Activated CD4-positive, alpha-beta T cell treated with anti-CD3 and anti-CD28 coated beads, Interleukin-2, amount 50 U/mL, for 1 hour (primary cell): ENCODE measurements at places on chromosomes 2 and 18.

DNA sequence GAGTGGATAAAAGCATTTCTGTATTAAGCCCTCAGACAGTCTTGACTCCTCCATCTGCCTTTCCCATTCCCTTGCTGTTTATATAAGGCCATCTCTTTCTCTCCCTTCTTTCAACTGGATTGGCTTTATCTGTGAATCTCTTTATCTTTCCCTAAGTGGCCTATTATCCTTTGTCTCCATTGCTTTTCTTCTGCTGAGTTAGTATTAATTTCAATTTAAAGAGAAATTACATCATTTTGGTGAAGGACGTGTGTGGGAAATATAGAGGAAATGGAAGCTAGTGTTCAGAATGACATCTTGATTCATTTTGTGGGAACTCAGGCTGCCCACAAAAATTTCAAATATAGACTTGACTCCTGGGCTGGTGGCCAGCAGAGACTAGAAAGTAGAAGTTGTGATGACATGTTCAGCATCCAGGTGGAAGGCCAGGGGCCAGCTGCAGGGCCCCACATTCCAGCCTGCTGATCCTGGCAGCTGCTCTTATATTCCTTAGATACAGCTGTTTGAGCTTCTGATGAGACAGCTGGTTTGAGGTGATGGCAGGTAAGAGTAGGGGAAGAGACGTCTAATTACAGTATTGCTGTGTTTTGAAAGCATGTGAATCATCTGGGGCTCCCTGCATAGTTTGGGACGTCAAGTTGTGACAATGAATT, 52.3 kb downstream of the DIS3L2 start:
- DNase-seq = no peak

DNA sequence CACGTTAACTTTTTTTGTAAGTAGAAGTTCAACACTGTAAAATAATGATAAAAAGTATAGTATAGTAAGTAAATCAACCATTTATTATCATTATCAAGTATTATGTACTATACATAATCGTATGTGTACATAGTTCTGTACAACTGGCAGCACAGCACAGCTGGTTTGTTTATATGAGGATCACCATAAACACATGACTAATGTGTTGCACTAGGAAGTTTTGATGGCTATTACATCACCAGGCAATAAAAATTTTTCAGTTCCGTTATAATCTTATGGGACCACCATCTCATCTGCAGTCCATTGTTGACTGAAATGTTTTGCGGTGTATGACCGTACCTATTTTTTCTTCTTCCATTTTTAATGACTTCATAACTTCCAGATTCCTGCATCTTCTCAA, 39.2 kb upstream of the ZNF385B start:
- DNase-seq = no peak

GRCh38 chr2:30666266-30666874, 140.9 kb downstream of the CAPN13 start:
- no peak for DNase-seq

DNA sequence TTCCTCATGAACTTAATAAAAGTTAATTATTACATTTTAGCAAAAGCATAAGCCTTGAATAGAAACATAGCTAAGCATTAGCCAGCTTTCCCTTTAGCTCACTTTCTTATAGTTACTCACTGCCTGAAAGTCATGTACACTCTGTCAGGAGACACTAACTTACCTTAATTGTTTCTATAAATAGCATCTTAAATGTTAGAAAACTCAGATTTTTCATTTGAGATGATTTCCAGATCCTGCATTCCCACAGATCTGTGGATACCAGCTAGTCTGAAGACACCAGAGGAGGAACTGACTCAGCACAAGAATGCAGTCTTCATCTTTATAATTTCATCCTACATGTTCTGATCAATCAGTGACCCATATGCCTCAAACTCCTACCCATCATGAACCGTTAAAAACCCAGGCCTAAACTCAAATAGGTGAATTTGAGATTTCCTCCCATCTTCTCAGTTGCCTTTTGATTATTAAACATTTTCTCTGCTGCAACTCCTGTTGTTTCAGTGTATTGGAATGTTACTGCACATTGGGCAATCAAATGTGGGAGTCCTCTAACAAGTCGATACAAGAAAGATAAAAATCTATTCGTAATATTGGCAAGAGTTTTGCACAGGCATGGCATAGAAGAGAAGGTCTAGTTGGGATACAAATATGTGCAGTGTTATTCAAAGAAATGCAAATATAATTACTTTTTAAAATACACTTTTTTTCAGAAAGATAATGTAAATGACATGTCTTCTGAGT, 857.4 kb upstream of the CDH2 start:
- no peak for DNase-seq

DNA sequence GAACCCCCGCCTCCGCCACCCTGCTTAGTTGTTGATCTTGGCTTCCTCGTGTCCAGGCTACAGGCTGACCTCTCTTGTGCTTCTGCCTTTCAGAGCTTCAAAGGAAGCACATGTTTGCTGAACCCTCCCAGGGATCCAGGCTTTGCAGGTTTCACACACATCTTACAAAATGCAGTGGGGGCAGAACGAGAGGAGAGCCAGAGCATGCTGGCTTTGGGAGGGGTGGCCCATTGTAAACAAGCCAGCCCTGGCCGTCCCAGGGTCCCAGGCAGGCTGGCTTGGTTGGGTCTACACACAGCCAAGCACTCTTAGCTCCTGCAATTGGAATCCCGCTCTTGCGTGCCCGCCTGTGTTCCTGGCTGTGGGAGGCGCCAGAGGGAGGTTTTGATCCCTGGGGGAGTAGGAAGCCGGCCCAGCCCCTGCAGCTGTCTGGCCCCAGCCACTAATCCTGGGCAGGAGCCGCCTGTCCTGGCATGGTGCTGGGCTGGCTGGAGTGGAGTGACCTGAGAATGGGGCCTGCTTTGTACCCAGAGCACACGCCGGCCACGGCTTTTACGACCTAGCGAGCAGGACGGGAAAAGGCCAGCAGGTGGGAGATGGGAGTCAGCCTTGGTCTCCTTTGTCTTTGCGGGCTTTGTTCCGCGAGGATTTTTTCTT, 53.9 kb downstream of the SH3BP4 start:
- DNase-seq = no peak

DNA sequence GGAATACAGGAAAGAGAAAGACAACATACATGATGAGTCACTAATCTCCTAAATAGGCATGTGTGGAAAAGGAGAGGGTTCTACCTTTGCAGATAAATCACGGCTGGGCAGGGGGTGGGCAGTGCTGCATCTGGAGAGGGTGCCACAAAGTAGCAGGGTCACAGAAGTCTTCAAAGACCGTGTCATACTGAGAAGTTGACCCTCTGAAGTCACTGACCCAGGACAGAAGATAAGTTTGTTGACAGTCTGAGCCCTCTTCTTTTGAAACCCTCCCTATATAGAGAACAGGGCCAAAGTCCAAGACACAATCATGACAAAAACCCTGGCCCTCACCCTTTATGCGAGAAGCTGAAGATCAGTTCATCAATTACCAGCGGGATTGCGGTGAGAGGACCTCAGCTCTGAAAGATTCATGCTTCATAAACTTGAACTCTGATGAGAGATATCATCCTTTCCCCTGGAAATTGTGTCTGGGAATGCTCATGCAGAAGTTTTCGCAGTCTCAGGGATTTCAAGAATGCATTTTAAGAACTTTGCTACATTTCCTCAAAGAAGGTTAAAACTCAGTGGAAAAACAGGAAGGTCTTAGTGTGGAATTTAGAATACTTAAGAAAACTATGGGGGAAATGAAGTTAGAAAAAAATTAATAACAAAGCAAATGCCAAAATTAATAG, 129.5 kb downstream of the FAM124B start:
- DNase-seq = no peak

GRCh38 chr2:26946841-26947784, 23.3 kb upstream of the MAPRE3 start:
- DNase-seq = no peak

DNA sequence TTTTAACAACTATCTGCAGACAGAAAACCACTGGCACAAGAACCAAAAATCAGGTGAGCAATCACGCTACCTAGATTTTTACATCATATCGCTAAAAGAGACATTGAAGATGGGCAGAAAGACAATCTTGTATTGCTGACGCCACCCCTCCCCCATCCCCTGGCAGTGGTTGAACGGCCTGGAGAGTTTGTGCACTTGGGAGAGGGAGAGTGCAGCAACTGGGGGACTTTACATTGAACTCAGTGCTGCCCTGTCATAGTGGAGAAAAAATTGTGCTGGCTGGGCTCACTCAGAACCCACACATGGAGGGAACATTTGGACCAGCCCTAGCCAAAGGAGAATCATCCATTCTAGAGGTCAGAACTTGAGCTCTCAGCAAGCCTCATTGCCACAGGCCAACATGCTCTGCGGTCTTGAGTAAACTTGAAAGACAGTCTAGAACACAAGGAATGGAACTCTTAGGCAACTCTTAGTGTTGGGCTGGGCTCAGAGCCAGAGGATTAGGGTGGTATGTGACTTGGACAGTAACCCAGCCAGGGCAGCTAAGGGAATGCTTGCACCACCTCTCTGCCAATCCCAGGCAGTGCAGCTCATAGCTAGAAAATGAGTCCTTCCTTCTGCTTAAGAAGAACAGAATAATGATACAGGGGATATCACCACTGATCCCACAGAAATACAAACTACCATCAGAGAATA, 220.0 kb upstream of the CYP26B1 start:
- DNase-seq = no peak

DNA sequence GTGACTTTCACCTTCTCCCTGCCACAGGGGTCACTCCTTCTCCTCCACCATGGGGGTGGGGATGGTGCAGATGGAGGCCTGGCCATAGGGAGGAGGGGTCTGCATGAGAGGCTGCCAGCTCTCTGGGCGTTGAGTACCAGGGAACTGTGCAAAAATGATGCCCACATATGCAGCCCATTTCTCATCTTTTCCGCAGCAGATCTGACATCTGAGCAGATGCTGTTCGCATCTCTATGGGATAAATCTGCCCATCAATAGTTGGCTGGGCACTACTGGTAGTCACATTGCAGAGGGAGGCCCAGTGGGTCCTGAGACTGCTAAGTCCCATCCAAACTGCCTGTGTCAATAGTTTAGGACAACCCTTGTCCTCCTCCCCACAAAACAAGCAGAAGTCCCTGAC, 45.9 kb upstream of the LGALSL start:
- DNase-seq = no peak

- no peak for DNase-seq
Measured at GRCh38 chr18:23538001-23538400, 34.7 kb downstream of the RMC1 start.

DNA sequence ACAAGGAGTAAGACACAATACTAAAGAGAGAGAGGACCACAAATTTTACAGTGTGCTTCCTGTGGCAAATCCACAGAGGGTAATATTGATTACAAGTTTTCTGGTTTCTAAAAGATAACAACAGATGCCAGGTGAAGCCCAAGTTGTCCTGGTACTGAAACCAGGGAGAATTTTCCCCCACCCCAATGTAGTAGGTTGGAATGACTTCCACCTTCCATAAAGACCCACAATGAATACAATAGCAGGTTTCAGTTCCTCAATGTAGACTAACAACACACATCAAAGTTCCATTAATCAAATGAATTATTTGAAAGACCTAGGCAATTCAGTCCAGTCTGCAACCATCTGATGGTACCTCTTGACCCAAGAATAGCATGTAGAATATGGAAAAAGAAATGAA, 44.0 kb upstream of the TMEM247 start:
- DNase-seq = no peak
